ENCODE measurements at places on chromosomes 6 and 20. TPM values are rescaled to one million over a fixed set of nuclear protein-coding genes. Genes with fewer than 3 reads are reported as not detected.

GRCh38 chr6:38637756-38638155, 2.0 kb downstream of the BTBD9 start:
- DNase-seq, result no peak

The AGER gene
- total RNA-seq, result 1.7 TPM

- no peak for DNase-seq
Measured at GRCh38 chr6:68427630-68428029, 207.5 kb upstream of the ADGRB3 start.

GRCh38 chr6:161246725-161247124, 27.1 kb downstream of the AGPAT4 start:
- DNase-seq, result no peak

The DNAH8 gene
- total RNA-seq, result not detected

The OSTM1 gene
- 10.3 TPM for total RNA-seq
